SW480 (cell line): ENCODE measurements at places on chromosomes 3 and 15.

DNA sequence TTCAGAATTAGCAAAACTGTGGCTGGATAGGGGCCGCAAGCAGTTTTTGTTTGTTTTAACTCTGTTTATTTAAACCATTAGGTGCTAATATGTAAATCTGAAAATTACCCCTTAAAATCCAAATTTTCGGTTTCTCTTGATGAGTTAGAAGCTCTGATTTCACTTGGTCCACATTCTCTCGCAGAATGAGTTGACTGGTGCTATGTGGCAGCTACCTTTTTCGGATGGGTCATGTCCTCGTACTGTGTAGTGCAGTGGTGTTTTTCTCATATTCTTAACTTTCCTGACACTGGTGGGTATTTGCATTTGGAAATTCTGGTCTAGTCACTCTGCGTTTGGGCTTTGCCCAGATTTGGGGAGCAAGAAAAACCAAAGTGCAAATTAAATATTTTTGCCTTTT is 87.1 kb downstream of the DIPK2A start:
- DNase-seq, result no peak

- DNase-seq, result no peak
Measured at GRCh38 chr3:114466816-114467215, 173.0 kb downstream of the TIGIT start.

DNA sequence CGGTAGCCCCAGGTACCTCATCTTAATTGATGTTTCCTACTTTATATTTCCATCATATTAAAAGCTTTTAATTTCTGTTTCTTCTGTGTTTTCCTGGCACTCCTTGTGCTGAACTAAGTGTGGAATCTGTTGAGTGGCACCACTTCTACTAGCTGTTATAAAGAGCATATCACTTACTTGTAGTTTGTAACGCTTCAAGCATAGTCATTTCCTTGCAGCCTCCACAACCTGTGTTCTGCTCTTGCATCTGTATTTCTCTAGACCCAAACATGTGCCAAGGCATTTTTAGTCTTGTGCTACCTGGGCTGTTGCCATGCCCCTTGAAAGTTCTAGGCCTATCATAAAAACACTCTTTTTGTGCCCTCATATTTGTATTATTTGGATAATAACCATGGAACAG is 16.0 kb downstream of the ZNF654 start:
- DNase-seq, result no peak

DNA sequence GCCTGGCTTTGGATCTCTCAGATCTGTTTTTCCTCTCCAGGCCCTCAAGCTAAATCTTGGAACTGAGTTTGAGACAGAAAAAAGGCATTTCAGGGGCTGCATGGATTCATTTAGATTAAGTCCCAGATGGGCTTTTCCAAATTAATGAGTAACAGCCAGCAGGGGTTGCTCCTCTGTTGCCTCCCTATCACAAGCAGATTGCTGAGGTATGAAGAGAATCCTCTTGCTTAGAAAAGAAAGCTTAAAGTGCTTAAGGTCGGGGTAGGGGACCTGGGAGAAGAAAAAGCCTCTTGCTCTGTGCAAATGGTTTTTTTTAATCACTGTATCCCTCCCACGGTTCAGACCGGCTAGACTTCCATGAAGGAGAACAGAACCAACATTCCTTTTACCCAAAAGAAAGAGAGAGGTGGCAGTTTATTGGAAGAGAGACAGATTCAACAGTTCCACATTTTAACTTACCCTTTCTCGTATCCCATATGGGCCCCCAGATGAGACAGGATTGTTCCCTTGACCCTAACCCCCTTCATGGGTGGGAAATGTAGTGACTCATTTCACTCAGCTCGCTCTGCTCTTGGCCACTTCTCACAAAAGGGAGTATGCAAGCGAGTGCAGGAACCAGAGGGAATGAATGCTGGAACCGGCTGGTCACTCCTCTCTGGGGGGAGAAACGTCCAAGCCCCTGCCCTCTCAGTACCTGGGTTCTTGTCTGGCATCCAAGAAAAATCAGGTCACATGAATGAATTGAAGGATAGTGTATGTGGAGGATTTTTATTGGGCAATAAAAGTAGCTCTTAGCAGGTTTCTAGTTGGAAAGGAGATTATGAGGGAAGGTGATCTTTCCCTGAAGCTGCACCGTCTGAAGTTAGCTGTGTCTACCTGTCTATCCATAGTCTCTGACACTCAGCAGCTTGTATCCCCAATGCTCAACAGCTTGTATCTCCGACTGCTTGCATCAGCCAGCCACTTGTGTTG is 745.2 kb downstream of the SI start:
- DNase-seq, result no peak

GRCh38 chr3:117201901-117202774 is 492.6 kb downstream of the TUSC7 start:
- no peak for DNase-seq

GRCh38 chr3:104819333-104819732 is 547.4 kb upstream of the ALCAM start:
- no peak for DNase-seq

DNA sequence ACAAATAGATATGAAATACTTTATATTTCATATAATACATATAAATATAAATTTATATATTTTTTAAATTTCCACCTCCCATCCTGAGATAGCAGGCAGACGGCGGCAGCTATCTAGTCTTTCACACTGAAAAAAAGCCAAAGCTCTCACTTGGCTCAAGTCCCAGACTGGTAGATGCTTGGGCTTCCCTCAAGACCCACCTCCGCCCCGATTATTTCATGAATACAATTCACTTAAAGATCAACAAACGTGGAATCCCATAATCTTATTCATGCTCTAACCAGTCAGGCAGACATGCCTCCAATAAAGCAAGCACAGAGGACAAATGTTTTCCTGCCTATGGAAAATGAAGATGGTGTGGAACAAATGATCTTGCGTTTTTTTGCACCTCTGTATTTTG is 275.9 kb upstream of the NR2F2 start:
- no peak for DNase-seq

DNA sequence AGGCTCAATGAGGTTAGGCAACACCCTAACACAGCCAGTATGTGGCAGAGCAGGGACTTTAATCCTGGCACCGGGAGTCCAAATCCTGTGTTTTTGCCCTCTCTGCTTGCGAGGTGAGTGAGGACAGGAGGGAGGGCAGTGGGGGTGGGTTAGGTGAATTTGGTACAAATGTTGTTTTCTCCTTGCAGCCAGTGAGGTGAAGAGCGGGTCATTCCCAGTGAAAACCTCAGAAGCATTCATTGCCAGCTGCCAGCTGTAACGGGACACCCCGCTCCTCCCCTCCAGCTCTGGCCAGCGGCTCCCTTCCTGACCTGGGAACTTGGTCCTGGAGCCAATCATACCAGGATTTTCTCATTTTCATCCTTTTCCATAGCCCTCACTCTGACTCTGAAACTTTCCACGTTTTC is 45.7 kb upstream of the RAB6B start:
- peak; percentile 22 for DNase-seq

- no peak for DNase-seq
Measured at GRCh38 chr3:69762768-69763229, 23.5 kb downstream of the MITF start.

- no peak for DNase-seq
Measured at GRCh38 chr3:27865731-27866130, 143.6 kb upstream of the EOMES start.

GRCh38 chr15:78922527-78922926 is 22.3 kb downstream of the CTSH start:
- DNase-seq, result no peak

GRCh38 chr3:126525091-126525852 is 1.3 kb downstream of the CHST13 start:
- DNase-seq, result no peak

- no peak for DNase-seq
Measured at GRCh38 chr3:124526601-124527000, 203.7 kb upstream of the UMPS start.

DNA sequence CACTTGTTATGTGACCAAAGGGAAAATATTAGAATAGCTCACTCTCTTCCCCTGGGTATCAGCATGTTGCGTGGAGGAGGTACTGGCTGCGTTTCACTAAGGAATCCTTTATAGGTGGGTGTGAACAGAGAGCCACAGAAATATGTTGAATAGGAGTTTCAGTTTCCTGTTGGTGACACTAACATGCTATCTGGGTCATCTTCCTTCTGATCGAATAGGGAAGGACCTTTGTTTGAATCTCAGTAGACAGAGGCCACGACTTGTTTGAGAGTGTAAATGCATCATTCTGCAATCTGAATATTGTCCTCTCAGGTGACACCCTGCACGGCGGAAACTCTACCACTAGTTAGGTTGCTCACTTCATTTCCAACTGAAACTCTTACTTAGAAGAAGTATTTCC is 157.9 kb upstream of the SLC2A2 start:
- DNase-seq, result no peak

- no peak for DNase-seq
Measured at GRCh38 chr15:74785194-74786032, 3.5 kb downstream of the CSK start.

DNA sequence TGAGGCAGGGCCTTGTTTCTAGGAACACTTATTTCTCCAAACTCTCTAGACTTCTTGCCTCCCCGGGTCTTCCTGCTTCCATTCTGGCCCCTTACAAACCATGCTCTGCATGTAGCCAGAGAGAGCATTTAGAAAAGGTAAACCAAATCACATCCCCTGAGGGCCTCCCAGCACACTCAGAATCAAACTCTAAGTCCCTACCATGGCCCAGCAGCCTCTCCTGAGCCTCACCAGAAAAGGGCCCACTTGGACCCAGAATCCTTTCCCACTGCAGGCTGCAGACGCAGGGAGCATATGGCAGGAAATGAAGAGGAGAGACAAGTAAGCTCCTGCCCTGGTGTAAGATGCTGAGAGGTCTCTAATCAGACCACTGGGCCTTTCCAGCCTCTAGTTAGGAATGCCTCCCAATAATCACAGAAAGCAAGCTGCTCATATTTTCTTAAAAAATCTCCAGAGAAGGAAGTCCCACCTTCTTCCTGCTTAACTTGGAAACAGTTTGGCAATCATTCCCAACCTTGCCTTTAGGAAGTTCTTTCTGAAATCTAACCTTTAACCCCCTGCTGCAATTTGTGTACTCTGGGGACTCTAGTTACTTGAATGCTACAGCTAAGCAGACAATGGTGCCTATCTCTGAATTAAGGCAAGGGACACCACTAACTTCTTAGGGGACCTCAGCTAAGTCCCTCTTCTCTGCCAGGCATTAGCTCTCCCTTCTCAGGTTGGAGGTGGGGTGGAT is 4.2 kb downstream of the AMOTL2 start:
- DNase-seq, result no peak

GRCh38 chr3:172343117-172343516 is 105.1 kb downstream of the GHSR start:
- no peak for DNase-seq

DNA sequence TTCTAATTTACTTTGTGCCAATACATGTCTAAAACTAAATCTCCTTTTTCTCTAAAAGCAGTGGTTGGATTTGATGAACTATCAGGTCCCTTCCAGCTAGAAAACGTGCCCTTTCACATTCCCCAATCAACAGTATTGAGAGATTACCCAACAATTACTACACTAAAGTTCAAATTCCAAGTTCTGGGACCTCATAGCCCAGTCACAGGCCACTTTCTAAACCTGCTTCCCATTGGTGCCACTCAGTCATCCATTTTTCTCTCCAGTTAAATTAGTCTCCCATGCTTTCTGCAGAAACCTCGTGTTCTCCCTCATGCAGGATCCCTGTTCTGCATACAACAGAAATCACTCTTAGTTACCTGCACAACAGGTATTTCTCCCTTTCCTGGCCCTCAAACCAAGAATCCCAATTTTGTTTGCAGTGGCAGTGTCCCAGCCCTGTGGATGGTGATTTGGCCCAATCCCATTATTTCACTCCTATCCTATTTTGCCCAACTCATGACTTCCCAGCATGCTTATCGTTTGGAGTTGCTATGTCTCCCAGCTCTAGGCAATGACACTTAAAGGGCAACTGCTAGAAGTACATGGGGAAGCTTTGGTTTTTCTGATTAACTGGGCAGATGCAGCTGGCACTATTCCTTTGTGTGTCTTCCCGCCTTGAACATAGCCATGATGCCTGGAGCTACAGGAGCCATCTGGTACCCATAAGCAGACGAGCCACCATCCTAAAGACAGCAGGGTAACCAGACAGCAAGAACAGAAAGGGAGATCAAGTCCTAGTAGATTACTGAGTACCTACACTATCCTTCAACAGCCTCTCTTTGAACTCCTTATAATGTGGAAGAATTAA is 224.2 kb downstream of the MINAR1 start:
- DNase-seq, result no peak

DNA sequence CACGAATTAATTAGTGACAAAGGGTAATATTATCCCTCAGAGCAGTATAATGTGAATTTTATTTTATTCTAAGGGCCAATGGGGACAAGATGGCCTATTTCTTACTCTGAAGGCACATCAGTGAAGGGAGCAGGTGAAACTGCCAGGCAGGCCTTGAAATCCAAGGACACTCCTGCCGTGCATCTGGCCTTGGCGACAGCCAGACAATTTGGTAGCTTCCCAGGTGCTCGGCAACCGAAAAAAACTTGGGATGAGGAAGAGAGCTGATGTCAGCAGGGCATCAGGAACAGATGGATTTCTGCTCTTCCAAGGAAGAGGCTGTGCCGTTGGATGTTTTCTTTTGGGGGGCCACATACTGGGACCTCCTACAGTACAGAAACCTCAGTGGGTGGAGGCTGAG is 83.2 kb upstream of the ADAMTSL3 start:
- DNase-seq, result no peak

DNA sequence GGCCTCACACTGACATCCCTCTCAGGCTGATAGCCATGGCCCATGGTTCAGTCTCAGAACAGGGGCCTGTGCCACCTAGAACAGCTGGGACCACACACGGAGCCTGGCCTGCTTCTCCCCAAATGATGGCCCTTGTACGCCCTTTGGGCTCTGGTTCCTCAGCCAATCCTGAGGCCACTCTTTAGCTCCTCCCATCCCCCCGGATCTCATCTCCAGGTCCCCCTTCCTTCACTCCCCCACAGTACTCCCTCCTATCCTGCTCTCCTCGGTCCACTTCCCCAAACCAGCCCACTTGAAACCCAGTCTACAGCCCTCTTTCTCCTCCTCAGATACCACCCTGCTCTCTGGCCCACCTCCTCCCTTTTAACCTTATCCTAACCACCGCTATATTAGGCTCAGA is 17.8 kb upstream of the ZFYVE19 start:
- no peak for DNase-seq

- peak; percentile 77 for DNase-seq
Measured at GRCh38 chr3:194137008-194137505, 1.1 kb downstream of the HES1 start.

DNA sequence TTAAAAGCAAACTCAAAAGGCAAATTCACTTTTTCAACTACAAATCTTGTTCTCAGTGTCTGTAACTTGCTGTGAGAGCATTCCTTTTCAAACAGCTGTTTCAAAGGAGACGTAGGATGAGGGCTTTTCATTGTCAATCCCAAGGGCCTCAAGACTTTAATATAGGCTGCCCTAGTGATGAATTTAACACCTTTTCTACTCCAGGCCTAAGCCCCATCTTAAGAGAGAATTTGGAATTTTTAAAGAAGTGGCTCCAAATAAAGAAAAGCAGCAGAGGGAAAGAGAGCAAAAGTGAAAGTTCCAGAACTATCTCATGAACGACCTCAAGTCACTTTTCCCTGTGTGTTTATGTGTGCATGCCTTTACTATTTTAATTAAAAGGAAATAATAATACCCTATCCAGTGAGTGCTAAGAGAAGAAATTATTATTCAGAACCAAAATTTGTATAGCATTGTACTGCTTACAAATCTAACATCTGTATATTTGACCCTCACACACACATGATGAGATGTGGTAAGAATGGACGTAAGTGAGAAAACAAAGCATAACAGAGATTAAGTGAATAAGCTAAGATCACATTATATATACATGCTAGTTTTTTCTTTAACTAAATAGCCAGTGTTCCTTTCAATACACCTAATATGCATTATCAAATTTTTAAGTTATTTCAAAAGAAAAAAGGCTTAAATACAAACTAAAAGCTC is 196.4 kb downstream of the VGLL3 start:
- DNase-seq, result no peak
